ENCODE measurements at places on chromosomes 7 and 10. TPM values are rescaled to one million over a fixed set of nuclear protein-coding genes. Genes with fewer than 3 reads are reported as not detected.
A peak's percentile ranks its signal among the peaks of the same experiment; 100 is the strongest.

GRCh38 chr10:47406870-47407691 lies 23.0 kb upstream of the ZNF488 start:
- no peak for DNase-seq

Gene ELFN1
- 10.8 TPM for total RNA-seq

DNA sequence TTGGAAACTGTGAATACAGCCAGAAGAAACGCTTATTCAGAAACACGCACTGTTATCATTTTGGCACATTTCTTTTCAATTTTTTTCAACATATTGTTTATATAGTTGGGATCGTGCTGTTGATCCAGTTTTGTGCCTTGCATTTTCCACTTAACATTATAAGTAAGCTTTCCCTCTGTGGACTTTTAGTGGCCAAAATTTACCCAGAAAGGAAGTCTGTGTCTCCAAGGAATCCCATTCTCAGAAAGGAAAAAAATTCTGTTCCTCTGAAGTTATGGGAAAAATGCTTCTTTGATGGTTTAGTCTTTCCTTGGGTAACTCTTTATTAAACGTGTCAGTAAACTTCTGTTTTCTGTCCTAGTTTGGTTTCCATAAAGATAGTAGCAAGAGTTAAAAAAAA lies 280.0 kb downstream of the REEP3 start:
- no peak for DNase-seq

GRCh38 chr10:49172061-49172776 lies 16.0 kb downstream of the TMEM273 start:
- DNase-seq, result no peak

DNA sequence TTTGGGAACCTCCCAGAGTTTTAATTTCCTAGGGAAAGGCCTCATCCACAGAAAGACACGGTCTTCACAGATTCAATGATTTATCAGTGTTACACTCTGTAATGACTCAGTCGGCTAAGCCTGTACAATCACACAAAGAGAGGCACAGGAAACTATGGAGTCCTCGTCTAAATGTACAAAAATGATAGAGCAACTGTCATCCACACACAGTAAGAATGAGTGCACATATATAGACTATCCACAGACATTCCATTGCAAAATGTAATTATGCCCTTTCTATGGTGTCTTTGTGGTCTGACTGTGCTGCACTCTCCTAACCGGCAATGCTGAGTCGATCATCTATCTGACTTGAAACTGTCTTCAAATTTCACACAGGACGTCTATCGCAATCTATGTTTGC lies 3.5 kb upstream of the NAMPT start:
- no peak for DNase-seq

- DNase-seq, result no peak
Observed at GRCh38 chr7:111362506-111363054, 199.7 kb downstream of the IMMP2L start.

- peak; percentile 39 for DNase-seq
Observed at GRCh38 chr10:43204042-43204942, 62.6 kb downstream of the RASGEF1A start.

Gene ZNF467
- 5.2 TPM for total RNA-seq

Gene HOXA2
- total RNA-seq, result 0.11 TPM

DNA sequence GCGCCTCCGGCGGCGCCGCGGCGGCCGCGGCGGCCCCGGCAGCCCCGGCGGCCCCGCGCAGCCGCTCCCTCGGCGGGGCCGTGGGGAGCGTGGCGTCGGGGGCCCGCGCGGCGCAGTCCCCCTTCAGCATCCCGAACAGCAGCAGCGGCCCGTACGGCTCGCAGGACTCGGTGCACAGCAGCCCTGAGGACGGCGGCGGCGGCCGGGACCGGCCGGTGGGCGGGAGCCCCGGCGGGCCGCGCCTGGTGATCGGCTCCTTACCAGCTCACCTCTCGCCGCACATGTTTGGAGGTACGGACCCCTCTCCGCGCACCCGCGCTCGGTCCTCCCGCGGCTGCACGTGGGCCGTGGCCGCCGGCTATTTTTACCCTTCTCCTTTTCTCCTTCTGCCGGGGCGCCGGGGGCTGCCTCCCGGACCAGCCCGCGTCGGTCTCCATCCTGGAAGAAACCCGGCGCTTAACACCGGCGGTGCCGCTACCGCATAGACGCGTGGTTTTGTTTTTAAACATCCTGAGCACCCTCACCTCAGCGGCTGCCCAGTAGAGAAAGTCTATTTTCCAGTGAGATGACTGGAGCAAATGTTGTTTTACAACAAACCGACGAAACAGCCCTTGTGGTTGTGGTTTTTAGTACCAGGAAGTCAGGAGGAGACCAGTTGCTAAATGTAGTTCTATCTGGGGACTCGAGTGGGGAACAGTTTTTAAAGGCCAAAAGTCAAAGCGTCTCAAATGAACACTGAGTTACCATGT lies 1.3 kb downstream of the ZNRF2 start:
- peak; percentile 55 for DNase-seq

GRCh38 chr7:74032191-74032490 lies 4.2 kb downstream of the ELN start:
- peak; percentile 73 for DNase-seq

- DNase-seq, result no peak
Observed at GRCh38 chr10:19628767-19629560, 187.3 kb upstream of the PLXDC2 start.

DNA sequence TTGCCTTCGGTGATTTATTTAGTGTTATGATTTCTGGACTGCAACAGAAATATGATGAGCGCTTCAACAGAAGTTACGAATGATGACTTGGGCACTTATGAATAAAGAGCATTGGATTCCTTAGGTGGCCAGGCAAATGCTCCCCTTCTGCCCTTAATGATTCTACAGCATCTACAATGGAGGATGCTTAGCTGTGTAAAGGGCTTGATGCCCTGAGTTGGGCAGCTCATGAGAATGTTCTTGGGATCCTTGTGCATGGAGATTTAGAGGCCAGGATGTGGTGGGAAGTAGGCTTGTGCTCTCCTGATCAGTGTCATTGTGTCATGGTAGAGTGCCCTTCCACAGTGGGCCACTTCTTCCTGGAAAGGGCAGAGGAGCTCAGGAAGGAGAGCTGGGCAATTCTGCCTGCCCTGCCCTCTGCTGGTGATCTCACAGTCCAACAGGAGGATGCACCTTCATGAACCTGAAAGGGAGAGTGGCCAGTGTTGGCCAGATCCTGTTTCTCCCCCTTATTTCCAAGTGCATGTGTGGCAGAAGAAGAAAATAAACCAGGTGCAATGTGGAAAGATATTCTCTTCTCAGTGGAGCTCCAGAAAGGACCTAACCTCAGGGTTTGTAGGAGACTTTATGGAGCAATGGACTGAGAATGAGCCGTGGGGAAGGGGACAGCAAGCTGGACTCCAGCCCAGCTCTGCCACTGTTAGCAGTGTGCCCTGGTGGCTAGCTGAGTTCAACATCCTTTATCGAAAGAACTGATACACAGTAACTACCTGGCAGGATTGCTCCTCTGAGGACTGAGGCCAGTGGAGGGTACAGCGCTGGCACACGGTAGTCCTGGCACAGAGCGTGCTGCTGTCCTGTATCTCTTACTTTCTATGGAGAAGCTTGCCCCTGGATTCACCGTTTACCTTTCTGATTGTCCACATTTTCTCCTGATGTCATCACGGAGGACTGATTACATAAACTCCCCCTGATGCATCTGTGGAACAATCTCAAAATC lies 182.9 kb downstream of the BMPER start:
- DNase-seq, result no peak

DNA sequence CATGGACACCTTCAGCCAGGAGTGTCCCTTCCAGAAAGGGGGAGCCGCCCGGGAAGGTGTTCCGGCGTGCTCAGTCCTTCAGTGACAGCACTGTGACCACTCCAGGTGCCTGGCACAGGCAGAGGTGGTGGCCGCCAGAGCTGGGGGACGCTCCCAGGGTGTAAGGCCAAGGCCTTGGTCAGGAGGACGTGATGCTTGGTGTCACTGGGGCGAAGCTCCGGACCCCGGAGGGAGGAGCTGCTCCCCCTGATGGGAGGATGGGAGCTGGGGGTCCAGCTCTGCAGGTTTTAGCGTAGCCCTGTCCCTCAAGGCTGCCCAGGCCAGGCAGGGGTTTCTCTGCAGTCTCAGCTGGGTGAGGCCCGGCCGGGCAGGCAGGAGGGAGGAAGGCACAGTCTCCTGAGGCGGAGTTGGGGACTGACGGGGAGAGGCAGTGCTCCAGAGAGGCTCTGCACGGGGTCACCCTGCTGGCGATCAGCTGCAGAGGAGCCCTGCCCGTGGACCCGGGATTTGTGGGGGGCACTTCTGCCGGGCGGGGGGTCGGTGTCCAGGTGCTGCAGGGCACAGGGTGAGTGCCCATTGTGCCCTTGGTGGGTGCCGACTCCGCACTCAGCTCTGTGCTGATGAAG lies 56.5 kb upstream of the DNAJB6 start:
- DNase-seq, result peak; percentile 39

DNA sequence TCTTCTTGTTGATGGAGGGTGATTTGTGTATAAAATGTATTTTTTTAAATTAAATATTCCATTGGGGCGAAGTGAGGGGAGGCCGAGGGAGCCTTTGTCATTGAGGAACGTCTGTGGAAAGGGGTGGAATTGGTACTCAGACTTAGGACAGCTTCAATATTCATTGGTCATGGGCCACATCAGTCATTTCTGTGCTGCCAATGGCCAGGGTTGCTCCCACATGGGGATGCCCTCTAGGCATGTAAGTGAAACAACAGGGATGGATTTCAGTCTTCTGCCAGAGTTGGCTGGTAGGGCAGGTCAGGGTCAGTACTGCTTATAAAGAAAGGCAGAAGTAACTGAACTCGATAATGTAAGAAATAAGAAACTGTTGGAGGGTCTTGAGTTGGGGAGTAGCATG lies 47.2 kb downstream of the NEURL1 start:
- no peak for DNase-seq

GRCh38 chr10:82910301-82910700 lies 1035.3 kb downstream of the NRG3 start:
- no peak for DNase-seq

- no peak for DNase-seq
Observed at GRCh38 chr7:151378496-151379192, 31.2 kb downstream of the WDR86 start.

DNA sequence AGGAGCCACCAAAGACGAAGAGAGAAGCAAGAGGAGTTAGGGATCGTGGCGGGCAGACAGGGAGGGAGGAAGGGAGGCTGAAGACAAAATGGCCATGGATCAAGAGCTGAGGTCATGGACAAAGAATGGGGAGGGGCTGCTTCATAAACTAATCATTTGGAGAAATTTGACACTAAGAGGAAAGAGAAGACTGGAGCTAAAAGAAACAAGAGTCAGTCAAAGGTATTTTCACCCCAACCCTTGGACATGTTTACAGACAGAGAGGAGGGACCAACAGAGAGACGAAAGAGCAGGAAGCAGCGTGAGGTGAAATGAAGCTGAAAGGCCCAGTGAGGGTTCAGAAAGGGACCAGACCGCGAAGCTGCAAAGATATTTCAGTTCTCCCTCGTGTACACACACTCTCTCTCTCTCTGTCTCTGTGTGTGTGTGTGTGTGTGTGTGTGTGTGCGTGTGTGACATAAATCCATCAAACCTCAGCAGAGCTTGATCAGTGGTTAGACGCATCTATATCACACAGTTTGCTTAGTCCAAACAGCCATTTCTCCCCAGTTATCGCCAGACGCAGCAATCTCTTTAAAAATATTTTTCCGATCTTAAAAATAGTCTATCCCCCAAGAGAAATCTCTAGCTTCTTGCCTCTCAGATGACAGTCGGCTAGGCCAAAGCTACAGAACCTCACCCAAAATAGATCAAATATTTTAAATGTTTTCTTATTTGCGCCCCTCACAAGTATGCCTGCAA lies 12.5 kb upstream of the CALD1 start:
- no peak for DNase-seq

DNA sequence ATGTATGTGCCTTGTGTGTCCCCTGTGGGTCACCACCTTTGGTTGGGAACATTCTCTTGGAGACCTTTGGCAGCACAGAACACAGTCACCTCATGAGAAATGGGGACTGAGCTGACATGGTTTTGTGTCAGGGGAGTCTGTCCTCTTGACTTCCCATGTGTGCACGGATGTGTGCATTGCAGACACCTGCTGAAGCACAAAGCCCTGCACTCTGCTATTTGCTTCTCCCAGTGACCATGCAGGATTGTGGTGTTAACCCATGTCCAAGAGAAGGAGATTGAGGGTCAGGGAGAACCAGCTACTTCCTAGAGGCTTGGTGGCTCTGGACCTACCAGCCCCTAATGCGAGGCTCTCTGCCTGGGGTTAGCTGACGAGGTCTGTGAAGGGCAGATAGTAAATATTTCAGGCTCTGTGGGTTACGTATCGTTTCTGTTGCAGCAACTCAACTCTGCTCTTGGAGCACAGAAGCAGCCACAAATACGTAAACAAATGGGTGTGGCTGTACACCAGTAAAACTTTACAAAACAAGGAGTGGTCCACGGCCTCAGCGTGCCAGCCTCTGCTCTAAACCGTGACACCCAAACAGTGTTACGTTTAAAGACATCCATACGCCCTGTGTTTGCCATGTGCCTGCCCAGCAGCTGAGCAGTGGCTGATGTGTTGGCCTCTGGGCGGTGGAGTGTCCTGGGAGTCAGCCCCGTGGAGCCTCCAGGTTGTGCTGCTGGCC lies 51.7 kb downstream of the ADCY1 start:
- DNase-seq, result no peak

DNA sequence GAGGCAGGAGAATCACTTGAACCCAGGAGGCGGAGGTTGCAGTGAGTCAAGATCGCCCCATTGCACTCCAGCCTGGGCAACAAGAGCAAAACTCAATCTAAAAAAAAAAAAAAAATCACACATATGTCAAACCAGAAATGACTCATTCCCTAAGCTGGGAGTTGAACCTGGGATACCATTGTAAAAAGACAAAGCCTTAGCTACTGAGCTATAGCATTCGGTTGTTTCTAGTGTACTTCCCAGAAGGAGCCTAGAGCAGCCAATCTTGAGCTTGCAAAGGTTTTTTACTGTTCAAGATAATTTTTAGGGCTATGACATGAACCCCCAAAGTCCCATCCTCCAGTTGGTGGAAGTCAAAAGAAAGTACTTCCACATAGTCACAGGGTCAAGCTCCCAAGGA lies 87.9 kb downstream of the ZNF467 start:
- no peak for DNase-seq

Gene ERVW-1
- not detected for total RNA-seq

Gene MRLN
- total RNA-seq, result not detected

DNA sequence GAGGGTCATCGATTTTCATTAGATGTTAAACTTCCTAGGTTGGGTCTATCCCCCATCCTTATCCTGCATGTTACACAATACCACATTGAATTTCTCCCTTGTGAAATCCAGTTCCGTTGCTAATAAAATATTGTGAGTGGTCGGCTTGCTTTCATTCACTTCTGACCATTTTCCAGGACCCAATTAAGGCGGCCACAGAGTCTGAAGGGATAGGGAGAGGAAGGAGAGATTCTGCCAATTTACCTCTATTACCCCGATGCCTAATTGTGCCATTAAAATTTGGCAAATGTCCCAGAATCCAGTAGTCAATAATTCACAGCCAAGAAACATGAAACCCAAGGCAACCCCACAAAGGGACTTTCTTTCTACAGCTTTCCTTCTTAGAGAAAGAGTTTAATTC lies 129.9 kb downstream of the IPMK start:
- DNase-seq, result no peak

DNA sequence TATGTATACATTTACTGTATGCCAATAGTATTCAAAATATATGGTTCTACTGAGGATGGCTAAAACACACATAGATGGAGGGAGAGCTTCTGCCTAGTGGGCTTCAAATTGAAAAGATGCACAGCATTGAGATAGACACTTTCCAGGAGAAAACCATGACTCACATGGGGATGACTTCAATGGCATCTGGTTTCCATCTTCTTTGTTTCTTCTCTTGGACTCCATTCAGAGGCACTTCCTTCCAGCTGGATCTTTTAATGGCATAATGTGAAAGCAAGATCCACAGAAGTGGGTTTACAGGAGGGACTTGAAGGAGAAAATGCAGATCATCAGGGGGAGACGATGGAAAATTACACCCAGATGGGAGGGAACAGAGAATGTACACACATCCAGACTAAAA lies 84.9 kb downstream of the ZNF365 start:
- DNase-seq, result no peak

Gene INSYN2A
- 0.05 TPM for total RNA-seq

Data from Right ventricle myocardium superior (tissue), 1 donor.